ENCODE measurements at places on chromosomes 16 and 17.

DNA sequence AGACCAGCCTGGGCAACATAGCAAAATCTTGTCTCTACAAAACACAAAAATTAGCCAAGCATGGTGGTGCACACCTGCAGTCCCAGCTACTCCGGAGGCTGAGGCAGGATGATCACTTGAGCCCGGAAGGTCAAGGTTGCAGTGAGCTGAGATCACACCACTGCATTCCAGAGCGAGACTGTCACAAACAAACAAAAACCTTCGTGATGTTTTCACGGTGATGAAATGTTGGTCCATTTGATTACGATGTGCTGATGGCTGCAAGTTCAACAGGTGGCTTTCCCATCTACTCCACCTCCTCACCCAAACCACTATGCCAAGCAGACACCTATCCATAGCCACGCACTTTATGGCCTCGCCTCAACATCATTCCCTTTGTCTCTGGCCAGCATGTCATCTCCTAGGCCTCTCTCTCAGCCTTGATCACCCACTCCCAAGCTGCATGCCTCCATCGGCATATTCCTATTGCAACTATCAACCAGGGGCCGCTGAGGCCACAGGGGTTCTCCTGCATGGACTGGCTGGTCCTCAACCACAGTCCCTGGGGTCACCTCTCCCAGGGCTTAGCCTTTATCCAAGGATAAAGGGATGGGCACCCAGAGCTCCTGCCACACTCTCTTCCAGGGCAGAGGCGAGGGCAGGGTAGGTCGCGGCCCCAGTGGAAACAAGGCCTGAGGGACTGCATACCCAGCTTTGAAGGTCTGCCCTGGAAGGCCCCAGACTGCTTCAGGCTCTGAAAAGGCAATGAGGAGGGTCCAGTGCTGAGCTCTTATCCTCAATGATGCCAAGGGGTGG is 17.1 kb upstream of the ALOX15B start:
- DNase-seq = no peak

- no peak for DNase-seq
Measured at GRCh38 chr17:64240261-64240740, 22.8 kb downstream of the TEX2 start.

GRCh38 chr17:15169676-15170075 is 95.5 kb downstream of the PMP22 start:
- no peak for DNase-seq

DNA sequence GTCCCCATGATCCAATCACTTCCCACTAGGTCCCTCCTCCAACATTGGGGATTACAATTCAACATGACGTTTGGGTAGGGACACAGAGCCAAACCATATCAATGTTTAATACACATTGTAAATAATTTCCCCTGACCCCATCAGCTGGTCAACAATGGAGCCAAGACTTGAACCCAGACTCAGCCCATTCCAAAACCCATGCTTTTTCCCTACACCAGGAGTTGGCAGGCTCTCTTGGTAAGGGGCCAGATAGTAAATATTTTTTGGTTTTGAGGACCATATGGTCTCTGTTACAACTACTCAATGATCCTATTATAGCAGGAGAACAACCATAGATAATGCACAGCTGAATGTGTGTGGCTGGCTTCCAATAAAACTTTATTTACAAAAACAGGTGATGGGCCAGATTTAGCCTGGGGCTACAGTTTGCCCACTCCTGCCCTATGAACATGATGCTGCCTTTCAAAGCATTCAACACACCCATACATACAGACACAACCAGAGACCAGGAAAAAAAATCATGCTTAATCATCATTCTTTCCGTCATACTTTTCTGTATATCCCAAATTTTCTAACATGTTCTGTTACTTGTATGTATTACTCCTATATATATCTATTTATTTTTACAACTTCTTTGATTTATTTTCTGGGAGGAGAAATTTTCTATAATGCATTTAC is 22.1 kb upstream of the MSI2 start:
- no peak for DNase-seq

Measured in keratinocyte (primary cell).